ENCODE measurements at places on chromosomes 2 and 18.

DNA sequence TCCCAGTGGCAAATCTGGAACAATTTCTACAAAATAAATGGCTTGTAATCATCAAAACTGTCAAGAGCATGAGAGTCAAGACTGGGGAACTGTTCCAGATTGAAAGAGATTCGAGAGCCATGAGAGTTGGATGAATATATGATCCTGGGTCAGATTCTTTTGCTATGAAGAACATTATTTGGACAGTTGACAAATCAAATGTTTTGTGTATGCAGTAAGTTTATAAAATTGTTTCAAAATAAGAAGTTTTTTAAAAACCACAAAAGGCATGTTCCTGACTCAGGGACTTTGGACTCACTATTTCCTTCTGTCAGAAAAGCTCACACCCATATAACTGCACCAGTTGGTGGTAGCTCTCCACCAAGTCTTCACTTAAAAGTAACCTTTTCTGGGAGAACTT lies 38.5 kb downstream of the ROCK2 start:
- no peak for DNase-seq

- DNase-seq = peak; percentile 89
Measured at GRCh38 chr2:64644458-64645382, 9.0 kb downstream of the SERTAD2 start.

DNA sequence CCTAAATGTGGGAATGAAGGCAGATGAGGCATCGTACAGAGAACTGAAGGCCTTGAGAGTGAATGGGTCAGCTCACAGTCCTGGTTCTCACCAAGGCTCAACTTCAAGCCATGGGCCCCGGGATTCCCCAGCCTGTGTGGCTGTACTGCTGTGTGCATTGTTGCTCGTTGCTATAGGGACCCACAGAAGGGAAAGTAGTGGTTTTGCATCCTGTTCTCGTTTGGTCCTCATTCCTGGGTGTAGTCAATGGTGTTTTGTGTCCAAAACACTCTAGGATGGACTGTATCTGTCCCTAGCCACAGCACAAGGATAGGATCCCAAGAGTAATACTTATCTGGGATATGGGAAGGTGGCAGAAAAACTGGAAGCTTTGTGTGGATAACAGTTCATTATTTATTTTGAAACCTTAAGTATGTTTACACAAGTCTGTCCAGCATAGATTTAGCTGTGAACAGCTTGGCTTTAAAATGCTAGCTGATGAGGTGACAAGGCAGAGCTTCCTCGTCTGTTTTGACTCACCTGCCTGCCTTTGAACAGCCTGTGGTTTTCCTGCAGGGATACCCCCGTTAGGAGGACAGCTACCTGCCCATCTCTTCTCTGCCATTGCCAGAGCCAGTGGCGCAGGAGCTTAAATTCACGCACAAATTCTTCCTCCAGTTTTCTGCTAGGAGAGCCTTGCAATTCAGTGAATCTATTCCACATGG lies 85.0 kb downstream of the WDSUB1 start:
- no peak for DNase-seq

GRCh38 chr2:112181571-112182290 lies 43.5 kb downstream of the FBLN7 start:
- DNase-seq = no peak

DNA sequence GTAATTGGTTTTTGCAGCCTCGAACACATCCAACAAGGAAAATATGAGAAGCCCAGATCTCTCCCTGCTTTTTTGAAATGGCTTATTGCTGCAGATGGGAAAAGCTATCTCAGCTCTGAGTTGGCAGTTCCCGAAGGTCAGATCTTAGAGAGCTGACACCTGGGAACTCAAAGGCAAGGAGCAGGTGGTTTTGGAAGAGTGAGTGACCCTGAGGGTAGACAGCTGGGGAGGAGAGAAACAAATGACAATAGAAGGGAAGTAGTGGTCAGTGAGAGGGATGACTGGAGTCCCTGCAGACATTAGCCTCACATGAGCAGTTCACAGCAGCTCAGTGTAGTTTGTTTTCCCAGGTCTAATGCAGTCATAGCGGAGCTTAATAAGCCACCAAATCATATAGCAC lies 317.9 kb downstream of the STK39 start:
- no peak for DNase-seq

GRCh38 chr2:156800065-156800653 lies 364.0 kb downstream of the GPD2 start:
- no peak for DNase-seq

DNA sequence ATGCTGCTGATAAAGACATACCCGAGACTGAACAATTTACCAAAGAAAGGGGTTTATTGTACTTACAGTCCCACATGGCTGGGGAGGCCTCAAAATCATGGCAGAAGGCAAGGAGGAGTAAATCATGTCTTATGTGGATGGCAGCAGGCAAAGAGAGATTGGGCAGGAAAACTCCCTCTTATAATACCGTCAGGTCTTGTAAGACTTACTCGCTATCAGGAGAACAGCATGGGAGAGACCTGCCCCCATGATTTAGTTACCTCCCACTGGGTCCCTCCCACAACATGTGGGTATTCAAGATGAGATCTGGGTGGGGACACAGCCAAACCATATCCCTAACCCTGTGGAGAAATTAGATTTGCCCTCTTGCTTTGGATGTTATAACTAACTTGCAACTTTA lies 1068.0 kb upstream of the ZEB2 start:
- no peak for DNase-seq

DNA sequence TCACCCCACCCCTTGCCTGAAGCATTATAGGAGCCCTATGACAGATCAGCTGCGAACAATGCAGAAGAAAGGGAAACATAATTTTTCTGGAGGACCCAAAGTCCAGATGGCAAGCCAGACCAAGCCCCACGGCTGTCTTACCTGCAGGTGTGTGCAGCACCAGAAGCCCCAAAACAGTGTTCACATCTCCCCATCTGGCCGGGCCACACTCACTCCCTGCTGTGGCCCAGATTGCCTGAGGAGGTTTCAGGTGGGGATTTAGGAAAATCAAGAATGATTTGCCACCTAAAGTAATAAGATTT lies 11.7 kb upstream of the STK17B start:
- DNase-seq = no peak

GRCh38 chr18:23521271-23521670 lies 18.0 kb downstream of the RMC1 start:
- no peak for DNase-seq

GRCh38 chr2:157413326-157414035 lies 30.4 kb downstream of the CYTIP start:
- no peak for DNase-seq
